Right ventricle myocardium inferior (tissue), 1 donor: ENCODE measurements at places on chromosomes 2 and 18. TPM values are rescaled to one million over a fixed set of nuclear protein-coding genes. Genes with fewer than 3 reads are reported as not detected.

- DNase-seq, result no peak
Measured at GRCh38 chr2:212777020-212777491, 238.5 kb upstream of the ERBB4 start.

DNA sequence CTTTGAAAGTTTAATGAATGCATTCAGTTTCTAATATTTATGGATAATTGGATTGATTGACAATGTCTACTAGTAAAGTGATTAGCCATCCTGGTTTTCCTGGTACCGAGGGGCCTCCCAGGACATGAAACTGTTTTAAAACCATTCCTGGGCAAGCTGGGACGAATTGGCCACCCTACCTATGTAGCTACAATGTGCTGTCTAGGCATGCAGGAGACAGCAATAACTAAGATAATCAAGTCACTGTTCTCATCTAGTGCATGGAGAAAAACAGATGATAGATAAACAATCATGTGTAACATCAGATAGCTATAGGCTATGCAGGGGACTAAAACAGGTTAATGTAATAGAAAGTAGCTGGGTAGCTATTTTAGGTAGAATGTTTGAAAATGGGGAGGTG lies 67.1 kb downstream of the PMAIP1 start:
- DNase-seq, result no peak

GRCh38 chr2:136207030-136207623 lies 89.2 kb upstream of the CXCR4 start:
- DNase-seq, result peak; percentile 73

DNA sequence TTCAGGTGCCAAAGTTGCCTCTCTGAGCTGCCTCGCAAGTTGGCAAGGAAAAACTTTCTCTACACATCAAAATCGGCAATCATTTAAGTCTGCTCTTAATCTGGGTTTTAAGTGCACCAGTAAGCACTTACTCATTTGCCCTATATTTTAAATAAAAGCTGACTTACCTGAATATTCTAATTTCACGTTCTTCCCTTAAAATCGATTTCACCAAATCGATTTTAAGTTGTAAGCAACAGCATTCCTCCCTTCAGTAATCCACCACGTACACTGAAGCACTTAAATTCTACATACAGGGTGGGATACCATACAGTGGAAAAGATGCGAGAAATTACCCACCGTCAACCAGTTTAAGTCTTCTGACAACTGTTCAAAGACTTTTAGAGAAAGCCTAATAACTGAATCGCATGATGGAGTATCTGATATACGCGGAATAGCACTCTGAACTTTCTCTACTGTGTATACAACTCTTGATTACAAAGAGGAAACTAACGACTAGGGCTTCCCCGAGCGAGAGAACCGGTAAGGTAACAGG lies 1.6 kb downstream of the PPP3R1 start:
- DNase-seq, result no peak

The KIAA2012 gene
- total RNA-seq, result not detected

- peak; percentile 55 for DNase-seq
Measured at GRCh38 chr2:156320486-156321098, 11.9 kb downstream of the NR4A2 start.

The CACNB4 gene
- 0.35 TPM for total RNA-seq

The GKN2 gene
- not detected for total RNA-seq

GRCh38 chr2:773256-774160 lies 96.3 kb upstream of the TMEM18 start:
- DNase-seq, result no peak

The TMEM247 gene
- not detected for total RNA-seq

DNA sequence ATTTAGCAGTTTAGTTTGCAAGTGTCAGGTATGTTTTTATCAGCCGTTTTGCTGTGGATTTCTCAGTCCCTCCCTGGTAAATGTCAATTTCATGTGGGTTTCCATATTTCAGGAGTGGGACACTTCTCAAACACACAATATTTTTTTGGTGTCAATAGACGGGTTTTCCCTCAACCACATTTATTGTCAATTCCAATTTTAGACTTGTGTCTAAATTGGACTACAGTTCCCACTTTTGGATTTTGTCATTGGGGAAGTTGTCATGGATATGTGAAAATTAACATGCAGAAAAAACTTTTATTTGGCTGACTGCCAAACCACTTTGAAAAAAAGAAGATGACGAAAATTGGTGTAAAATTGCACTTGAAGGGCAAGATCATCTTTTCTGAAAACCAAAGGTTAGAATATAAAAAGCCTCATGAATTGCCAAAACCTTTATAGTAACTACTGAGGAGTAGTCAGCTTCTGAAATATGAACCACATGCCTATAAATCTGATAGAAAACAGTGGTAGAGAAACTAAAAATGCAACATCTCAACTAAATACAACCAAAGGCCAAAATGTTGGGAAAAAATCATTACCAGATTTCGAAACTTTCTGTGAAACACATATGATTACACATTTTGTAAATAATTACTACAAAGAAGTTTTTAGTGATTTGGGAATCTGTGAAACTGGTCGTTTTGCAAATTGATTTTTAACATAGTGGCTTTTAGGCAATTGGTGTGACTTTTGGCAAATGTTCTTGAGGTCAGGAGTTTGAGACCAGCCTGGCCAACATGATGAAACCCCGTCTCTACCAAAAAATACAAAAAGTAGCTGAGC lies 106.4 kb downstream of the BCL2L11 start:
- DNase-seq, result no peak

DNA sequence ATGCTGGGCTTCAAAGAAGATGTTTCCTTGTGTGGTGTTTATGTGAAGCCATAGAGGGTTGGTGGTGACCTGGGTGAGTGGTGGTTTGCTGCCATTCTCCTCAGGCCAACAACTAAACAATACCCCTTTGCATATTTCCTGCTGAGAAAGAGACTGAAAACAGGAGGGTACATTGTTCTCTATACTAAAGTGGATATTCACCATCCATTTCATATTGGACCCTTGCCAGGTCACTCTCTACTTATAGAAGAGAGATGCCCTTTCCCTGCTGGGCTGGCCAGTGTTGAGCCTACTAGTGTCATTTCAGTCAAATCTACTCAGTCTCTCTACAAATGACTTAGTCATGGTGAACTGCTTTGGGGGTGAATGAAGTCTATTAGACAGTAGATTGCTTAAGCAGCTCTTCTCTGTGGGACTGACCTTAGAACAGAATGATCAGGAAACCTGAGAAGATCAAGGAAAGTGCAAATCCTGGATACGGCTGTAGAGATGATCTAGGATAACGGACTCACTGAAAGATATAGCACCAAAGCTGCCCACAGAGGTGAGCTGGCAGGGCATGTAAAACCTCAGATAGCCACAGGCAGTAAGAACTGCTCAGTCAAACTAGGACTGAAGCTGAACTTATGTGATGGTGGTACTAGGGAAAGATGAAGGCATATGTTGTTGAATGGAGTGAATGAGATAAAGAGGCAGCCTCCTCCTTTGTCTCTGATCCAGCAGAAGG lies 154.9 kb downstream of the MYO3B start:
- DNase-seq, result no peak
